ENCODE measurements at places on chromosomes 2 and 18. TPM values are rescaled to one million over a fixed set of nuclear protein-coding genes. Genes with fewer than 3 reads are reported as not detected.

ALPP gene
- polyA plus RNA-seq = not detected

ACVR1C gene
- polyA plus RNA-seq = not detected

PRSS56 gene
- polyA plus RNA-seq = not detected

CACNB4 gene
- 1.9 TPM for polyA plus RNA-seq

IL37 gene
- polyA plus RNA-seq = not detected

AQP12B gene
- polyA plus RNA-seq = not detected

ECEL1 gene
- not detected for polyA plus RNA-seq

KCNJ13 gene
- not detected for polyA plus RNA-seq

PDE11A gene
- polyA plus RNA-seq = not detected

RBKS gene
- polyA plus RNA-seq = 39.1 TPM

SNRNP200 gene
- 27.2 TPM for polyA plus RNA-seq

ZC3H6 gene
- 2.5 TPM for polyA plus RNA-seq

PRKAG3 gene
- polyA plus RNA-seq = not detected

HMSD gene
- not detected for polyA plus RNA-seq

TLX2 gene
- polyA plus RNA-seq = not detected

SPR gene
- polyA plus RNA-seq = 12.5 TPM

SERPINB13 gene
- polyA plus RNA-seq = not detected

EFR3B gene
- not detected for polyA plus RNA-seq

MSTN gene
- polyA plus RNA-seq = not detected

MC5R gene
- 0.12 TPM for polyA plus RNA-seq

KLHL30 gene
- polyA plus RNA-seq = 0.14 TPM

TMEM247 gene
- not detected for polyA plus RNA-seq

DPP10 gene
- polyA plus RNA-seq = not detected

KCNE4 gene
- not detected for polyA plus RNA-seq

RGPD3 gene
- polyA plus RNA-seq = 0.25 TPM

IL36A gene
- not detected for polyA plus RNA-seq

CDCA7 gene
- 0.54 TPM for polyA plus RNA-seq

ANKRD23 gene
- 1.9 TPM for polyA plus RNA-seq

MROH2A gene
- polyA plus RNA-seq = not detected

CXCR1 gene
- polyA plus RNA-seq = 2.4 TPM

OR6B2 gene
- not detected for polyA plus RNA-seq

ZNF804A gene
- 1.8 TPM for polyA plus RNA-seq

ABCG5 gene
- polyA plus RNA-seq = not detected

MYOM1 gene
- polyA plus RNA-seq = 0.05 TPM

BMP10 gene
- polyA plus RNA-seq = not detected

GPATCH11 gene
- 0.97 TPM for polyA plus RNA-seq

LCT gene
- polyA plus RNA-seq = not detected

CAPN13 gene
- not detected for polyA plus RNA-seq

C2orf78 gene
- not detected for polyA plus RNA-seq

DAW1 gene
- polyA plus RNA-seq = not detected

SERPINB2 gene
- 10.6 TPM for polyA plus RNA-seq

LPIN1 gene
- polyA plus RNA-seq = 1.8 TPM

CRYGC gene
- not detected for polyA plus RNA-seq

DRC1 gene
- not detected for polyA plus RNA-seq

DPYSL5 gene
- polyA plus RNA-seq = not detected

MLPH gene
- polyA plus RNA-seq = not detected

UGT1A10 gene
- polyA plus RNA-seq = not detected

All from CD14-positive monocyte (primary cell).